ENCODE measurements at places on chromosomes 13 and 19.

DNA sequence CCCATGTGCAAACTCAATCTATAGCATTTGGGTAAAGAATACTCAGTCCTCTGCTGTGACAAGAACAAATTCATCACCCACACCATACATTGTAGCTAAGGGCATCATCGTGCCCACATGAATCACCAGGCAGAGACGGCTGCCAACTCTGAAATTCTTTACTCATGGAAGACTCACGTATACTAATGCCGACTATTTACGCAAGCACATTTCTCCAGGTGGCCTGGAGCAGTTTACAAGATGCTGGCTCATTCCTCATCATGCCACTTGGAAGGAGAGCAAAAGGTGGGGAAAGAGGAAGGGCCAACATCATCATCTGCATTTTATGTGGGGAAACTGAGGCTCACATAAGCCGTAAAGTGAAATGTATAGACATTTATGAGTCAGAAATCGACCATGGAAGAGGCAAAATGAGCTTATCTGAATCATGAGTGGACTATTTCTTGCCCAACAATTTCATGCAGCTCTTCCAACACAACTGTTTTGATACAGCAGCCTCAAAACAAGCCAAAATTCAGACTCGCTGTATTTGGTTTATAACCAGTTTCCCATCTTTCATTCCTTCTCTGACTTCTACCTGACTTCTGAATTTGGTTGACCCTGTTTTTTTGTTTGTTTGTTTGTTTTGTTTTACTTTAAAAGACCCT is 213.9 kb upstream of the SERP2 start:
- peak; percentile 36 for DNase-seq

DNA sequence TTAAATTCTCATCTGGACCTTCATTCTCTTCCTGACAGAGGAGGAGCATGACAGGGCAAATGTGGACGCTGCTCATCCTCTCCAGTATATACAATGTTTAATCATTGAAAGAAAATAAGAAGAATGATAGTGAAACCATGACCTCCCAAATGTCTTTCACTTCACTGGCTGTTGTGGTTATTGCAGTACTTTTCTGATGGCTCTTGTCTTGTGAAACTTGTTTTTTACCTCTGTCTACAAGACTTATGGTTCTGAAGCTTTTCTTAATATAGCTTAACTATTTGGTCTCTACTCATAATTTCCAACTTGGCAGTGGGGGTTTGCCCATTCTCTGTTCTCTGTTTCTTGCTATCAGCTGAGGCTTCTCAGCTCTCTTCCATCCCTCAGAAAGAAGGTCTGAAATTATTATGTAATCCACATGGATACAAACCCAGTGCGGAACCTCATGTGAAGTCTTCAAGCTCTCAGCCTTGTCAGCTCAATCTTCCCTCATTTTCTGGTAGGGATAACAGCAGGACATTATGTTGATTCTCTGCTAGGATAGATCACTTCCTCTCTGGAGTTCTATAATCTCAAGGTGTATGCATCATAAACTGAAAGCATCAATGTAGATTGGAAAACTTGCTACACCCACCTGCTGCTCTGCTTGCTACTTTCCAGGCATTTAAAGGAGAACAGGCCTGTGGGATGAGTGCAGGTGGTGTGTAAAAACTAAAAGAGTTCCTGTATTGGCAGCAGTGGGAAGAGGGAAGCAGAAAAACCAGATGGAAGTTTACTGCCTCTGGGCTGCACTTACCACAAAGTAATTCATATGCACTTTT is 250.3 kb upstream of the HTR2A start:
- no peak for DNase-seq

- DNase-seq, result no peak
Observed at GRCh38 chr13:30110301-30111070, 196.9 kb downstream of the KATNAL1 start.

GRCh38 chr19:4197625-4198466 is 15.4 kb downstream of the ANKRD24 start:
- no peak for DNase-seq

DNA sequence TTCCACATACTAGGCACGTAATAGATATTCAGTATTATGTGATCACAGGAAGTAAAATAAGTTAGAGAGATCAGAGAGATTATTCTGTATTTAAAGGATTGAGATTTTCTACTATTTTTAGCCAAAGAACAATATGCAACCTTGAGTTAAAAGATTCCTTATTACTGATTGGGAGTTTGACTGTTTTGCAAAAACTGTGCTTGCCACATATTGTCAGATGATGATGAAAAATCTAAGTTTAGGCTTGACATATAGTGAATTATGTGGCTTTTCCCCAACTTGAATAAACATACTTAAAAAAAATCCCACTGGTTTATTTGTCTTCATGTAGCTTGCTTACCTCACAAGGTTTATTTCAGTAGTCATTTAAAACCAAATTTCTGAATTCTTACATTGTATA is 194.4 kb downstream of the KCNRG start:
- DNase-seq, result no peak

DNA sequence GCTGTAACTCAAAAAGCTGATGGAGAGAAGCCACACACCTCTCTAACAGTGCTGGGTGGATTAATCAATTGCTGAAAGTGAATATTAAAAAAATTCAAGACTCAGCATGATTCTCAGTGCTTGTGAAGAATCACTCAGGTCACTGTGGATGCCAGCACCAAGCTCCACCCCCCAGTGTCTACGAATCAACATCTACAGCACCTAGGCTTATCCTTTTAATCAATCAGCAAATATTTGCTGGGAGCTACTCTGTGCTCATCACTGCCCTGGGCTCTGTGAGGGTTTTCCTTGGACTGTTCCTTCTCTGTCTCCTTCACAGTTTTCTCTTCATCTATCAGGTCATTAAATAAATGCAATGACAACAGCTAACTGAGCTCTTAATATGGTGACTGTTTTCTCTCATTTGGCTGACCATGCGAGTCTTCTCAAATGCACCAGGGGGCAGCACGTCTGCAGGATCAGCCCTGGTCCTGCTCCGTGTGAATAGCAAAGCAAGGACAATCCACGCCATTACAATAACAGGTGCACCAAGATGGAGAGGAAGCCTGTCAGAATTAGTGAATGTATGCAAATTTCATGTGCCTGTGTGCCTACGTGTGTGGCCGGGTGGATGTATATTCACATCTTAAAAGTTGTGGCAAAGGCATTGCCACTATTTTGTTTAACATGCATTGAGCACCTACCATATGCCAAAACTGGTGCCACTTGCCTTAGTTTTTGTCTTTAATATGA is 14.6 kb upstream of the C13orf42 start:
- peak; percentile 51 for DNase-seq

GRCh38 chr19:34633802-34634201 is 43.2 kb downstream of the SCGB2B2 start:
- no peak for DNase-seq

DNA sequence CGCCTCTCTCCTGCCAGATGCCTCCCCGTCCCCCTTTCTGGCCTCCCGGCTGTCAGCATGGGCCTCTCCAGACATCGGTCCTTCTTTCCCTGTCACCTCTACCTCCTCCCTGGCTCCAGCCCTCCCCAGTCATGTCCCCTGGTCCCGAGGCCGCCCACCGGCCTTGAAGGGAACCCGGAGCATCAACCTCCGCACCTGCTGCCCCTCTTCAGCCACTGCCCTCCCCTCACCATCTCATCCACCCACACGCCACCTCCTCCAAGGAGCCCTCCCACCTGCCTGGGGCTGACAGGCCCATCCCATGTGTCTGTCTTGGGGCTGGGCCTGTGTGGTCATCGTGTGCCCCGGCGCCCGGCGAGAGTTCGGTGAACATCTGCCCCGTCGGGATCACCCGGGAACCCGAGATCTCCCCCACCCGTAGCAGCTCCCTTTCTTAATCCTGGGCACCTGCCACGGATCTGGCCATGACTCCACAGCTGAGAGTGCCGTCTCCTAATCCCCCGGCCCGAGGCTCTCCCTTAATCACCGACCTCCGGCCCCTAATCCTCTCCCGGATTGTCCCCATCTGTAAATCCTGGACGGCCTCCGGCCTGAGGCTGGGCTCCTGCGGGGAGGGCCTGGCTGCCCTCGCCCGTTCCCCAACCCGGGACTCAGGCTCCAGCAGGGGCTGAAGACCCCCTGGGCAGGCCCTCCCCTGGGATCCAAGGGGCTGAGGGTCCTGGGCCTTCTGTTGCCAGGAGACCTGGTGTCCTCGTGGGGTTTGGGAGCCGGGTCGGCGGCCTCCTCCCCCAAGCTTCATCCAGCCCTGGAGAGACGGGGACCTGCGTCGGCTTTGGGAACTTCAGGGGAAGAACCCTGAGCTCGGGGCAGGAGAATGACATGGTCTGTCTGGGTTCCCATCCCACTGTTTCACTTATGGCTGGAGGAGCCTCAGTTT is 5.9 kb downstream of the HCN2 start:
- DNase-seq, result no peak

DNA sequence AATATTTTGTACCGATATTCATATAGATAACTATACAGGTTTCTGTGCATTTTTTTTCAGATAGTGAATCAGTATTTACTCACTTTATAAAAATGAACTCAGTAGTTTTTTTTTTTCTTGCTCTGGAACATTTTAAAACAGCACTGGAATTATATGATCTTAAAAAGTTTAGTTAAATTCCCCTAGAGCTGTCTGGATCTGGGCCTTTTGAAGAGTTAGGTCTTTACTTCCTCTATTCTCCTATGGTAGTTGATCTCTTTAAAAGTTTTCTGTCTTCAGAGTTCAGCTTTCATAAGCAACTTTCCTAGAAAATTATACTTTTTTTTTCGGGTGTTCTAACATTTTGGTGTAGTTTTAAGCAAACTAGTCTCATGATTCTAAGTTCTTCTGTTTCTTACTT is 21.8 kb upstream of the RBM26 start:
- no peak for DNase-seq

DNA sequence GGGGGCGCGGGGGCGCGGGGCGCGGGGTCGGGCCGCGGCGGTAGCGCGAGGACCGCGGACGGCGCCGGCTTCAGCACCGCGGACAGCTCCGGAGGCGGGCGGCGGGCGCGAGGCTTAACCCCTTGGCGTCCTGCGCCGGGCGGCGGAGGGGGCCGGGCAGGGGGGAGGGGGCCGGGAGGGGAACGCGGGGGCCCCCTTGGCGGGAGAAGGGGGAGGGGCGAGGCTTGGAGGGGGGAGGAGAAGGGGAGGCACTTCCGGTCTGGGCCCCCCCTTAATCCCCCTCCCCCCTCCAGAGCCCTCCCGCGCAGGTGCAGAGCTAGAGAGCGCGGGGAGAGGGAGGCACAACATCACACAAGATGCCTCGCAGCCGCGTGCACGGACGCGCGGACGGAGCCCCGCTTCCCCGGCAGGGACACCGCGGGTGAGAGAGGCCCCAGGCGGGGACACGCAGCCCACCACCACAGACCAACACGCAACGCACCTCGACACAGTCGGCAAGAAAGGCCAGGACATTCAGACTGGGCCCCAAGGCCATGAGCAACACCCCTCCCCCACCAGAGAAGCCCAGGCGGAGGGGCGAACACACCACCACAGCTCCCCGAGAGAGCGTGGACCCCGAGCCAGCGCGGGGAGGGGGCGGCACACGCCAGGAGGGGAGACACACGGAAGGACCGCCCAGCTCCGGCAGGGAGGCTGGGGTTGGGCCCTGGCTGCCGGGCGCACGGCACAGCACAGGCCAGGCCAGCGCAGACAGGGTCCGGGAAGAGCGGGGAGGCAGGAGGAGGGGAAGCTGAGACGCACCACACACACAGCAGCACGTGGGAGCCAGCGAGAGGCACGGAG is 24.1 kb downstream of the SHANK1 start:
- DNase-seq, result no peak

DNA sequence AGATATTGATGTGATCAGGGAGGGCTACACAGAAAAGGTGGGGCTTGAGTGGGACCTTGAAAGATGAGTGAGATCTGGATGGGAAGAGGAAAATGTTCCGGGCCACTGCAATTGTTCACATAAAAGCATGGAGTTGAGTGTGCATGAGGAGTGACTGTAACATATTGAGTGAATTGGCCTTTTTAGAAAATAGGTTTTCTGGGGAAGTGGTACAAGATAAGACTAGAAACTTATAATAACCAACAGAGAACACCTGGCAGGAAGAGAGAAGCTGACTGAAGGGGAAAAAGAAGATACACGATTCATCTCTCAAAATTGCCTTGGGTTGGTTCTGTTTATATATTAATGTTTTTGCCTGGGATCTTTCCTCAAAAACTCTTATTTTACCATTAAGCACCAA is 32.2 kb downstream of the SLC10A2 start:
- no peak for DNase-seq

- peak; percentile 66 for DNase-seq
Observed at GRCh38 chr13:37412241-37412921, 186.2 kb downstream of the POSTN start.

GRCh38 chr13:48167866-48168265 is 65.1 kb upstream of the ITM2B start:
- DNase-seq, result no peak

GRCh38 chr13:23365652-23366051 is 67.8 kb downstream of the SACS start:
- no peak for DNase-seq

DNA sequence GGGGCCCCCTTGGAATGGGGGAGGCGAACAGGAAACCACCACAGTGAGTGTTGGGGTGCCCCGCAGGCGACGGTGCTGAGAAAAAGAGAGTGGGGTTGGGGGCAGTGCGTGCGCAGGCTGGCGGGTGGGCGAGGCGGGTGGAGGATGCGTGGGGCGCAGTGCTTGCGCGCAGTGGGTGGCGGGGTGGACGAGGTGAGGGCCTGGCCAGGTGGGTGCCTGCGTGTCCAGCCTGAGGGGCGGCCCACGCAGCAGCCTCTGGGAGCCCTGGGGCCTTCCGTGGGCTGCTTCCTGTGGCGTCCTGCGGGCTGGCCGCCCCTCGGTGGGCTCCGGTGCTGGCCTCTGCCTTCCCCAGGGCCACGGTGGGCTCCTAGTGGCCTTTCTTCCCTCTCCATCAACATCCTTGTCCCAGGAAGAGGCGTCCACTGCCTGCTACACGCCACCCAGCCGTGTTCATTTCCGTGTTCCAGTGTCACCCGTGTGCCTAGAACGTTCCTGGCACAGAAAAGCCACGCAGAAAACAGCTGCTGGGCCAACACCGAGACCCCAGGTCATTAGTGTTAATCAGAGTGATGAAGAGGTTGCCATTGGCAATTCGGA is 7.1 kb downstream of the ATP11A start:
- DNase-seq, result no peak

GRCh38 chr19:38183251-38183897 is 40.6 kb downstream of the DPF1 start:
- no peak for DNase-seq

GRCh38 chr13:32838945-32839344 is 177.3 kb upstream of the KL start:
- no peak for DNase-seq

GRCh38 chr19:35295792-35296462 is 4.0 kb downstream of the MAG start:
- DNase-seq, result no peak
